ENCODE measurements at places on chromosomes 3 and 15. TPM values are rescaled to one million over a fixed set of nuclear protein-coding genes. Genes with fewer than 3 reads are reported as not detected.

The CLDN1 gene
- 1.3 TPM for total RNA-seq

The GALK2 gene
- 37.7 TPM for total RNA-seq

The LRRK1 gene
- total RNA-seq: 5.1 TPM

The TIMMDC1 gene
- 254 TPM for total RNA-seq

- no peak for DNase-seq
Measured at GRCh38 chr3:79211586-79212359, 556.0 kb downstream of the ROBO1 start.

The NGRN gene
- 159 TPM for total RNA-seq

The NPAP1 gene
- total RNA-seq: 0.06 TPM

DNA sequence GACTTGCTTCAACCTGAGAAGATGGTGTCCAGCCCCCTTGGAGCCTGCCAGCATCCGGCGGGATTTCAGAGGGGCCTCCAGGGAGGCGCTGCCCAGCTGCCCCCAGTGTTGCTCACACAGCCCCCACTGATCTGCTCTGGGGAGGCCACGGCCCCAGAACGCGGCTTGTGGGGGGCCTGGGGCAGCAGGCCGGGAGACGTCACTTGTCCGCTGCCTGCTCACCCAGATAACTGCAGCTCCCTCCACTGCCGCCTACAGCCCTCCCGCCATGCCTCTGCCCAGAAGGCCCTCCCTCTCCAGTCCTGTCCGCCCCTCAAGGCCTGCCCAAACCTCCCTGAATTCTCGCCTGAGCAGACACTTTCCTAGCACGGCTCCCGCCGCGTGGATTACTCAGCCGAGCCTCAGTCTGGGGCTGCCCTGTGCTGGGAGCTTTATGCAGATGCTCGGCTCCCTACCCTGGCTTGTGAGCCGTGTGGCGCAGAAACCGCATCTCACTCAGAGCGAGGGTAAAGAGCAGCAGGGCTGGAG is 17.2 kb upstream of the ADIPOQ start:
- DNase-seq: peak; percentile 48

DNA sequence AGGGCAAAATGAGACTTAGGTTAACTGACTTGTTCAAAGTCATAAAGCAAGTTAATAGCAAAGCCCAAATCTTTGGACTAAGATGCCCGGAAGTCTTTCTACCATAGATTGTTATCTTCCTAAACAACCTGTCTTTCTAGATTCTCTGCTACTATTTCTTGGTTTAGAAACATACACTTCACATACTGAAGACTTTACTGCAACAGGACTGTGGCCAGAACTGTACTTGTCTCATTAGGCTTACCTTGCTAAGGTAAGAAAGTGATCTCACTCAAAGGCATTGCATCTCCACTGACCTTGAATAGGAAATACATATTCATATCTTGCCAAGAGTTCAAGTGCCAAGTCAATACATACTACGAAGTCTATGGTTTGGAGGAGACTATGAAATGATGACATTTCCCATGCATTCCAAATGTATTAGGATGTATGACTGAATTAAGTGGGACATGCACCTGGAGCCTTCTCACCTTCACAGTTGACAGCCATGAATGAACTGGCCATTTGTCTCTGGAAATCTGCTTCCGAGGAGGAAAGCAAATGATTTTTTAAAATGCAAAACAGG is 5.0 kb downstream of the ZDHHC3 start:
- DNase-seq: no peak

GRCh38 chr3:48245136-48245535 is 4.2 kb downstream of the ZNF589 start:
- no peak for DNase-seq

- no peak for DNase-seq
Measured at GRCh38 chr3:139715743-139716360, 38.1 kb upstream of the NMNAT3 start.

GRCh38 chr3:63290686-63291085 is 12.6 kb downstream of the SYNPR start:
- DNase-seq: no peak

The CELSR3 gene
- 0.20 TPM for total RNA-seq

GRCh38 chr3:170745211-170745718 is 124.7 kb downstream of the RPL22L1 start:
- no peak for DNase-seq

DNA sequence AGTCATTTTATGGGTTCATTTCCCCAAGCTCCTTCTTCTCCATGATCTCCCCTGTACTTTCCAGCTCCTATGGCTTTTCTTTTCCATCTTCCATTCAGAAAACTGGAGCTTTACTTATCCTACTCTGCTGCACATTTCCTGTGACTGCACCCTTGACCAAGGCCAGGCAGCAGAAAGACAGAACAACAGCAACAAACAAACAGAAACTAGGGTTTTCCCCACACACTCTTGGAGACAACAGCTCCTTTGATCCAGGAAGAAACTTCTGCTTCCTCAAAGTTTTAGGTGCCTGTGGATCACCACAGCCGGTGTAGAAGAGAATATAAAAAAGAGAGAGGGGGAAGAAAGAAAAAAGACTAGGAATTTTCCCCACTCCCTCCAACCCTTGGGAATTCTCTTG is 342.3 kb upstream of the CFAP20DC start:
- no peak for DNase-seq

- peak; percentile 92 for DNase-seq
Measured at GRCh38 chr3:134464064-134464688, 21.6 kb downstream of the ANAPC13 start.

GRCh38 chr3:106086038-106086437 is 217.2 kb upstream of the CBLB start:
- no peak for DNase-seq

DNA sequence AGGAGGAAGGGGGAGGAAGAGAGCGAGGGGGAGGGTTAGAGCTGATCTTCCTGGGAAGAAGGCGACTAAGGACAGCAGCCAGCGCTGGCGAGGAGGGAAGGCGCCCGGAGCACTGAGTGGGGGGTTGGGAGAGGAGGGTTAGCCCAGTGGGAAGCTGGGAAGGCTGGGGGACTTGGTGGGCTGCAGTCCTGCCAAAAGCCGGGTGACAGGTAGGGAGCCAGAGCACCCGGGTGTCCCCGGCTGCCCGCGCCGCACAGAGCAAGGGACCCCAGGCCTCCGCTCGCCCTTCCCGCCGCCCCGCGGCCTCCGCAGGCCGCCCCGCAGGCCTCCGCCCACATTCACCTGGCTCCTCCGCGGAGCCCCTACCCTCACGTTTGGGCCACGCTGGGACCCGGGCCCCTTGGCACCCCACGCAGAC is 448 bp downstream of the SLC12A8 start:
- no peak for DNase-seq

Measured in right cardiac atrium (tissue), 5 donors.